GM23248 (cell line): ENCODE measurements at places on chromosomes 2 and 18. TPM values are rescaled to one million over a fixed set of nuclear protein-coding genes. Genes with fewer than 3 reads are reported as not detected.

DNA sequence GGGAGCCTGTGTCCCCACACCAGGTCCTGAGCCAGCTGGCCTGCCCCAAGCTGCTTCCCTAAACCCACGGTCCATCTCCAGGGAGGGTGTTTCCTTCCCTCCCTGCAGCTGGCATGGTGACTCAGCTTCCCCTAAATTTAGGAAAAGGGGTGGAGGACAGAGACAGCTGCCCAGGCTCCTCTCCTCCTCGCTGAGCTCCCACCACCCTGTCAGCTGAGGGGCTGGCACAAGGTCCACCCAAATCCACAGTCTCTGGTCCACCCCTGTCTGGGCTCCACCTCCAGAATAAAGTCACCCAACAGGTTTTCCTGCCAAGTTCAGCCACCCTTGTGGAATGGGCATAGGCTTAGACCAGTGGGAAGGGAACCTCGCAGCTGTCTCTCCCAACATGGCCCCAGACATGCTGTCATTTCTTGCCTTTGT is 156.5 kb downstream of the TNS1 start:
- peak; percentile 46 for DNase-seq

- DNase-seq: no peak
Observed at GRCh38 chr2:86274918-86275275, 62.5 kb downstream of the REEP1 start.

DNA sequence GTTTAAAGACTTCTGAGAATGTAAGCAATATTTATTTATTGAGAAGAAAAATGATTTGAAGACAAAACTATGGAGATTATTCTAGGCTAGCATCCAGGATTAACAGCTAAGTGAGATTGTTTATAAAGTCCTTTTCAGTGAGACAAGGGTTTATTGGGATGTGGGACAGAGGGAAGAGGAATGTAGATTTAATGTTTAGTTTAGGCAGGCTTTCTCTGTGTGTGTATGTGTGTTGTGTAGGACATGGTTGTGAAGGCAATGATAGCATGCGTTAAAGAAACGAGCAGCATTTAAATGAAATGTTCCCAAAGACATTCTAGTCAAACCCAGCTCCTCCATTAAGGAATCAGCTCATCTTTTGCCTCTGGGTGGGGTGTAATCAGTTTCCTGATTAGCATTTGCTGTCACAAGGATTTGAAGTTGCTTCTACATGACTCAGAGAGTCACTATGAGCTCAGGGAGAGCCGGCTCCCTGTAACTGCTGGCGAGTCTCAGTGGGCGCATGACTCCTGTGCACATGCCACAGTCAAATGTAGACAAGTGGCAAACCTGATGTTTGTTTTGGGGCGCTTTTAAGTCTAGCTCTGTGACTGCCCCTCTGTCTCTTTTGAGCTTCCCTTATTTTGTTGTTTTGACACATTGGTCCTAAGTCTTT is 442.2 kb upstream of the CELF4 start:
- DNase-seq: no peak

DNA sequence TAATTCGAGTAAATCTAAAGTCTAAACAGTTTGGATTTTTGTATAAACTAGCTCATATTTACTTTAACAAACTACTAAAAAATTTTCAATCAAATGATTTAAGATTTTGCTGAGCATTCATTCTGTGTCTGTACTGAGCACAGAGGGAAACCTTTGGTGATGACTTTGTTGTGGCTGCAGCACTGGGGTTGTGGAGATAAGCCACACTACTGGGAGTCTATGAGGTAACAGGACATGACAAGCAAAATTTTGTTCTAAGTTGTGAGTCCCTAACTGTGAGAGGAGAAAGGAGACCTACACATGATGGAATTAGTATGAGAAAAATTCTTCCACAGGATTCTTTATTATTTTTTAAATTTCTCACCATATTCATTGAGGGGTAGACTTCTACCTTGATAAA is 933.7 kb upstream of the LRATD1 start:
- no peak for DNase-seq

DNA sequence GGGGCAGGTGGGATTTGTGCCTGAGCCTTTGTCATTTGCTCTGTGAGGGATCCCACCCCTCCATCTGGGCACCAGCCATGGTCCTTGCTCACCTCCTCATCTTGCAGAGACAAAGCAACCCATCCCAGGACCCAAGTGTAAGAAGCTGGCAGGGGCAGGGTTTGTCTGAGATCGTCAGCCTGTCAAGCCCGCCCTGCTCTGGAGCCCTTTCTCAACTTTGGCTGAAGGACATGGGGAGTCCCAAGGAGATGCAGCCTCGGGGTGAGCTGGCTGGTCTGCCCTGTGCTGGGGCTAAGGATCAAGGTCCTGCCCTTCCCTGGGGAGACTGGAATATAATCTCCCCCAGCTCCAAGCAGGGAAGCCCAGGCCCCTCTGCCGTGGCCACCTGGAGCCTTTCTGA is 86.0 kb downstream of the CAPN13 start:
- no peak for DNase-seq

- DNase-seq: no peak
Observed at GRCh38 chr2:236415684-236416444, 151.7 kb upstream of the ASB18 start.

DNA sequence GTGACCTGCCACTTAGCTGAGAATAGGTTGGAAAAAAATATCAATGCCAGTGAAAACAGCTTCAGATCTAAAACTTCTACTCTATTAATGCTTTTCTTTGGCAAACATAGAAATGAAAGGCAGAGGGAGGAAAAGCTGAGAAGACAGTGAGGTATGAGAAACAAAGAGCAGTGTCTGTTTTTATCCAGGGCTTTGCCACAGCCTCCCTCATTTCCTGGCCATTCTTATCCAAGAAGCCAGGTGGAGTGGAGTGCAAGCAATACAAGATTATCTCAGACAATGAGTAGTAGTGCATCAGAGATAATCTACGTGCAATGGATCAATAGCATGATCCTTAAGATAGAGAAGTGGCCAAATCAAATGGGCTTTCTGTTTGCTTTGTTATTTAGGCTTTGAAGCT is 808.7 kb upstream of the PIK3C3 start:
- DNase-seq: no peak

DNA sequence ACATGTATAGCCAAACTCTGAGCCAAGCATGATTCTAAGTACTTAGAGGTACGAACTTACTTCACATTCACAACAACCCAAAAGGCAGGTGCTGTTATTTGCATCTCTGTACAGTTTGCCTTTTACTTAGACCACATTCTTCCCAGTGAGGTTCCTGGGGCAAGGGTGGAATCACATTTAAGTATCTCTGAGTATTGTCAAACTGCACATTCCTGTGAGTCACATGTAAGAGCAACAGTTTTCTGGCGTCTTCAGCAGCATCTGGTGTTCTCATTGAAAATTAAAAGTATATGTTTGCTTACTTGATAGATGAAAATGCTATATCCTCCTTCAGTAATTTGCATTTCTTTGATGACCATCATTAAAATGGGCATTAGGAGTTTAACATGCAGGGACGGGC is 119.1 kb downstream of the UXS1 start:
- DNase-seq: peak; percentile 29

DNA sequence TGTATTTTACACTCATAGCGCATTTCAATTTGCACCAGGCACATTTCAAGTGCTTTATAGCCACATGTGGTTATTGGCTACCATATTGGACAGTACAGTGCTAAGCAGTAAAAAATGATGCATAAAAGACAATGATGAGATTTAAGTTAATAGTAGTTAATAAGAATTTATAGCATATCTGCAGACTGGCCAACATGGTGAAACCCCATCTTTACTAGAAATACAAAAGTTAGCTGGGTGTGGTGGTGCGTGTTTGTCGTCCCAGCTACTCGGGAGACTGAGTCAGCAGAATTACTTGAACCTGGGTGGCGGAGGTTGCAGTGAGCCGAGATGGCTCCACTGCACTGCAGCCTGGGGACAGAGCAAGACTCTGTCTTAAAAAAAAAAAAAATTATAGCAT is 9.7 kb downstream of the DRC1 start:
- no peak for DNase-seq

DNA sequence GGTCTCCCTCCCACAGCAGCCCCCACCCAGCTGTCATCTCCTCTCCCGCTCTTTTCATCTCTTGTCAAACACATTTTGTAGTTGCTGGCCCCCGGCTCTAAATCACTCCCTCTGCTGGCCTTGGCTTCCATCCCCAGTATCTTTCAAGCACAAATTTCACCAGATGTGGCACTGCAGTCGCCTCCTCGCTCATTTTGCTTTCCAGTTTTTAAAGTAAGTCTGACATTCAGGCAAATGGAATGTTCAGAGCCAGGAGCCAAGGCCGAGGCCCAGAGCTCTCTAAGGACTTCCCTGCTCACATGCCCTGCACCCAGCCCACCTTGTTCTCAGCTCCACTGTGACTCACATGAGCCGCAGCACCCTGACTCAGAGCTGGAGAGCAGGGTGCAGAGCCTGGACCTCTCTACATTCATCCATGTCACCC is 158.4 kb downstream of the GALNT14 start:
- DNase-seq: peak; percentile 94

- no peak for DNase-seq
Observed at GRCh38 chr18:32610176-32610575, 139.5 kb upstream of the GAREM1 start.

Gene HOXD4
- total RNA-seq: 2.5 and 7.8 TPM in 2 replicates

Gene ANKRD30BL
- total RNA-seq: not detected in 2 replicates

Gene WDR54
- 33.4 and 45.0 TPM in 2 replicates for total RNA-seq
